ENCODE measurements at places on chromosomes 3 and 15.

DNA sequence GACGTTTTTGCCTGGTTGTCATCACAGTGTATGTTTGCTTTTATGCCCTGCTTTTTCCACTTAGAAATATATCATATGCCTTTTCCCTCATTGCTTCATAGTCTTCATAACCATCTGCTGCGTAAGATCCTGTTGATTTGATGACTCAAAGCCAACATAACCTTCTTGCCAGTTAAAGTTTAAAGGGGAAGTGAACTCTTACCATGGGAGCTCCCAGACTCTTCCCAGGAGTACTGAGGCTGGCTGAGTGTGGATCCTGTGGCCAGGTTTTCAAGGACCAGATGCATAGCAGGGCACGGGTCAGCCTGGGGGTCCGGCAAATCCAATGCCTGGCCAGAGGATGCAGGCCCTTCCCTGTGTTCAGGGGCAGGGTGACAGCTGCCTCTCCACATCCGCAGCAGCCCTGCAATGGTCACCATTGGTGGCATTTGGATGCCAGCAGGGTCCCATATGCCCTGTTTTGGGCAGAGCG, 42.0 kb upstream of the SACM1L start:
- H3K36me3 ChIP-seq = peaks cover 27% of the 10 kb centered on the region
- H3K27ac ChIP-seq = no peak overlapping the region
- H3K27me3 ChIP-seq = no peaks in the 10 kb centered on the region
- no peak overlapping the region for H3K4me3 ChIP-seq
- peaks cover 6% of the 10 kb centered on the region for H3K4me1 ChIP-seq

- peak; percentile 71 for DNase-seq
- peak overlapping the region; percentile 72 for H3K4me3 ChIP-seq
- peaks cover 93% of the 10 kb centered on the region for H3K4me1 ChIP-seq
- peaks cover 84% of the 10 kb centered on the region for H3K36me3 ChIP-seq
- H3K27ac ChIP-seq = peak overlapping the region; percentile 96
These were observed 44.5 kb downstream of the OXNAD1 start for GRCh38 chr3:16309558-16309957.

- peaks cover 53% of the 10 kb centered on the region for H3K4me1 ChIP-seq
- DNase-seq = no peak
- H3K27me3 ChIP-seq = peaks cover 94% of the 10 kb centered on the region
- peak overlapping the region; percentile 59 for H3K4me3 ChIP-seq
These were observed 1.0 kb downstream of the SHOX2 start for GRCh38 chr3:158105119-158105709.

DNA sequence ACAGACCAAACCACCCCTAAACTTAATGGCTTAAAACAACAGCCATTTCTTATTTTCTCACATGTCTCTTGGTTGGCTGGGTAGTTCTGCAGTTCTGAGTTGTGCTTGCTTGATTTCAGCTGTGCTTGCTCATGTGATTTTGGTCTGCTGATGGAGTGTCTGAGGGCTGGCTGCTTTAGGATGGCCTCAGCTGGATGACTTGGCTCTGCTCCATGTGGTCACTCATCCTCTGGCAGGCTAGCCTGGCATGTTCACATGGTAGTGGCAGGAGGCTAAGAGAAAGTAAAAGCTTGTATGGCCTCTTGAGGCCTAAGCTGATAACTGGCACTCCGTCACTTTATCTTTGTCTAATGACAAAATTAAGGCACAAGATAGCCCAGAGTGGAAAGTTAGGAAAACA, 4.1 kb downstream of the SV2B start:
- H3K36me3 ChIP-seq = no peaks in the 10 kb centered on the region
- no peak for DNase-seq
- peaks cover 73% of the 10 kb centered on the region for H3K27me3 ChIP-seq
- H3K27ac ChIP-seq = no peak overlapping the region
- H3K4me3 ChIP-seq = no peak overlapping the region

DNA sequence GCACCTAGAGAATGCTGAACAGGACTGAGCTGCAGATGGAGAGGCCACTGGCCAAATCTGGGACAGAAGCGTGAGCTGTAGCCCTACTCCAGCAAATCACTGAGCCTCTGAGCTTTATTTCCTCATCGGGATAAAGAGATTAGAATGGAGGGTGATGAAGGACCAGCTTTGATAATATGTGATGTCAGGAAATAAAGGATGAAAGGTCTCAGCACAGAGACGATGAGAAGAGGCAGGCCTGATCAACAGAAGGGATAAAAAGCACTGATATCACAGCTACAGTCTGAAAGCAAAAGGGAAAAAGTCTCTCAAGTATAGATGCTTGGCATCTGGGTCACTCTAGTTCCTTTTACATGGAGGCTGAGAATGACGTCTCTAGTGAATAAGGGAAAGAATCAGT, 70.0 kb downstream of the DHX30 start:
- DNase-seq = no peak
- peaks cover 10% of the 10 kb centered on the region for H3K4me1 ChIP-seq
- H3K4me3 ChIP-seq = no peak overlapping the region
- peaks cover 35% of the 10 kb centered on the region for H3K36me3 ChIP-seq
- H3K27me3 ChIP-seq = no peaks in the 10 kb centered on the region
